RPMI8226 (cell line): ENCODE measurements at places on chromosomes 2 and 18.

- DNase-seq = no peak
Measured at GRCh38 chr2:222127660-222128059, 171.1 kb downstream of the PAX3 start.

DNA sequence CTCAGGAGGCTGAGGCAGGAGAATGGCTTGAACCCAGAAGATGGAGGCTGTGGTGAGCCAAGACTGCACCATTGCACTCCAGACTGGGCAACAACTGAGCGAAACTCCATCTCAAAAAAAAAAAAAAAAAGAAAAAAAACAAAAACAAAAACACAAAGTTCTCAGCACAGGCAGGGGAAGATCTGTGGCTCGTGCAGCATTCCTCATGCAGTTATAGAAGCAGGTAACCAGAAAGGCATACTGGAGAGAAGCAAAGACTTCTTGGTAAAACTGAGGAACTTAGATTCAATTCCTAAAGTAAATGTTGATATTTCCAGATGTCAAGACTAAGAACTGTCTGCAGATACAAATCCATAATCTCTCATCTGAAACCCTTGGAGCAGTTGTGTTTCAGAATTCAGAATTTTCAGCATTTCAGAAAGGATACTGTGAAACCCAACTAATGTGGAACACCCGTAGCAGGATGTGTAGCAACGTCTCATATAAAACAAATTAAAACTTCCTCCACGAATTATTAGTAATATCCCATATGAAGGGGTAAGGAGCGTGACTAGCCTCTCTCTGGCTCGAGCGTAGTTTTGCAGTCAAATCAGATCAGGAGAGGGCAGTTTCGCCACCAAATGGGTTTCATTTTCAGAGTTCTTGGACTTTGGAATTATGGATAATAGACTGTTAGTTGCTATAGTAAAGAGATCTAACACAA is 13.2 kb upstream of the SLC25A52 start:
- DNase-seq = no peak

GRCh38 chr18:31156821-31157763 is 5.6 kb downstream of the DSC1 start:
- no peak for DNase-seq

DNA sequence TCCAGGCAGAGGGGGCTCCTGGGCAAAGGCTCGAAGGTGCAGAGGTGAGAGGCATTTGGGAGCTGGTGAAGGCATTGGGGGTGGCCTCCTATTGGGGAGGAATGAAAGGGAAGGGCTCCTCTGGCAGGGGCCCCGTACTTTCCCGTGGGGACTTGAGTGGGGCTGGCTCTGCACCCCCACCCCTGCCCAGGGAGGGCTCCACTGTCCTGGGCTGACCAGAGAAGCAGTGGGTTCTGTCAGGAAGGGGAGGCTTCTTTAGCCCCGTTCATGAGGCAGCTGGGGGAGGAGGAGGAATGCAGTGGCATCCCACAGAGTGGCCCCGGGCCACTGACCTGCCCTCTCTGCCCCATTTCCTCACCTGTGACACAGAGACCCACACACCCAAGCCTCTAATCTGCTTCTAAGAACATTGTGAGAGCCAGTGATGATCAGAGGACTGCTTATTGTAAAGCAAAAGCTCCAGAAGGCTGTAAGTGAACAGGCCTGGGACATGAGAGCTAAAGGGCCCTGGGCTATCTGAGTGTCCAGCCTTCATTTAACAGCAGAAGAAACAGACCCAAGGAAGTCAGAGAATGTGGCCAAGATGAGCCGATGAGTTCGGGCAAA is 38.6 kb upstream of the GPAT2 start:
- DNase-seq = no peak

GRCh38 chr18:47953471-47953931 is 23.0 kb upstream of the SMAD2 start:
- DNase-seq = peak; percentile 16

DNA sequence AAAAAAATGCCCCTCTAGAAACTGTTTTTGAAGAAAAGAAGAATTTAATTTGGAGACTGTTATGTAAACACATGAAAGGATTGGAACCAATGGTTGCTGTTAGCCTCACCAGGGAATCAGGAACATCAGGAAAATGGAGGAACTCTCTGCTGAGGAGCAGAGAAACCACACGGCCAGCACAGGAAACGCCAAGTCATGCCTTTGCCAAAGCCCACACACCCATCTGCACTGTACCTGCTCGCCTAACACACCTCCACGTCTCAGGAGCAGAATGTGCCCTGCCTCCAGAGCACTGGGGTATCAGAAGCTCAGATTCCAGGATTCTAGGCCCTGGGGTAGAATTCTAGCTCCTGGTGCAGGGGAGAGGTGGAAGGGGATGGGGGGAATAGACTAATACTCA is 9.8 kb upstream of the SCYGR1 start:
- DNase-seq = no peak

- DNase-seq = no peak
Measured at GRCh38 chr2:207511851-207512250, 17.9 kb upstream of the CREB1 start.

DNA sequence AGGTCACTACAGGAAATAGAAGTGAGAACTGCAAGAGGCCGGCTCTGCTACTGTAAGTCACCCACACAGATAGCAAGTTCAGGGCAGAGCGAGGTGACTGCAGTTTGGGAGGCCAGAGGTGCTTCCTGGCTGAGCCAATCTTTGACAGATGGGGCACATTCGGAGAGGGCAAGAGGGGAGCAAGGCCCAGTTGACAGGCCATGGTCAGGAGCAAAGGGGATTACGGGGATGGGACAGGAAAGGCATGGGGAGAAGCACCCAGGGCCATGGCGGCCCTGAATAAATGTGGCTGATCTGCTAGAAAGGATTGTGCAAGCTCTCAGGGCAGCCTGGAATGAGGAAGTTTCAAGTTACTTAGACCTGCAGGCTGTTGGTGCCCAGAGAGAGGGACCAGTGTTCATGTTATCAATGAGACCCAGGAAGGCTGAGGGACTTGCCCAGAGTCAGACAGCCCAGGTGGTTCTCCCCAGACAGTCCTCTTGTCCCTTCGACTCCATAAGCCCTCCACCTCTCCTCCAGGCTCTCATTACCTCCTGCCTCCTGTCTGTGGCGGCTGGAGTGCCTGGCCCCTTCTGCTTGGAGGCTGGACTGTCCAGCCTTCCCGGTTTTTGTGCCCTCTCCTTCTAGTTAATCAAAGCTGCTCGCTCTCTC is 123.3 kb downstream of the CTIF start:
- no peak for DNase-seq

- no peak for DNase-seq
Measured at GRCh38 chr2:56892382-56892781, 708.6 kb downstream of the CCDC85A start.
